Epithelial cell of esophagus (primary cell): ENCODE measurements at places on chromosomes 7 and 10.

DNA sequence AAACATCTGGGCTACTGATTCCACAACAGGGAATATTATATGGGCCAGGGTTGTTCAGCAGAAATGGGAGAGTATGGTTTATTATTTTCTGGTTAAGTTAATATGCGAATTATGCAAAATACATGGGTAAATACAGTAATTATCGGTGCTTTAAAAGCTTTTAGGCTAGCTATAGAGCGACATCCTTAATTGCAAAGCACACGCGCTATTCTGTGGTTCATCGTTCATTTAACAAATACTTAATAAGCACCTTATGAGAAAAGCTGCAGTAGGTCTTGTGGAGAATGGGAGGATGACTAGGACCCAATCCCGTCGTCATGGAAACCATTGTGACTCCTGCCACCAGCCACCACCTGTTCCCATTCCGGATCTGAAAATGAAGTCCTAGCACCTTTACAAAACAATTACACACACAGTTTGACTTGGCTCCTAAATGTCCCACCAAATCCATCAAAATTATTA is 623 bp upstream of the CEP41 start:
- DNase-seq, result peak; percentile 20

DNA sequence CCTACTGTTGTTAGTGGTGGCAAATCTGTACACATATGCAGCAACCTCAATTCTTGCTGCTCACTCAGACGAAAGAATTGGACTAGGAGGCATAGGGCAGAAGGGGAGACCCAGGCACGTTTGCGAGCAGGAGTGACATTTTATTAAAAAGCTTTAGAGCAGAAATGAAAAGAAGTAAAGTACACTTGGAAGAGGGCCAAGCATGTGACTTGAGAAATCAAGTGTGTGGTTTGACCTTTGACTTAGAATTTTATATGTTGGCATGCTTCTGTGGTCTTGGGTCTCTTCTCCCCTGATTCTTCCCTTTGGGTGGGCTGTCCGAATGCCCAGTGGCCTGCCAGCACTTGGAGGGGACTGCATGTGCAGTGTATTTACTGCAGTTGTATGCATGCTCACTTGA is 205.5 kb upstream of the SEMA3D start:
- DNase-seq, result no peak

DNA sequence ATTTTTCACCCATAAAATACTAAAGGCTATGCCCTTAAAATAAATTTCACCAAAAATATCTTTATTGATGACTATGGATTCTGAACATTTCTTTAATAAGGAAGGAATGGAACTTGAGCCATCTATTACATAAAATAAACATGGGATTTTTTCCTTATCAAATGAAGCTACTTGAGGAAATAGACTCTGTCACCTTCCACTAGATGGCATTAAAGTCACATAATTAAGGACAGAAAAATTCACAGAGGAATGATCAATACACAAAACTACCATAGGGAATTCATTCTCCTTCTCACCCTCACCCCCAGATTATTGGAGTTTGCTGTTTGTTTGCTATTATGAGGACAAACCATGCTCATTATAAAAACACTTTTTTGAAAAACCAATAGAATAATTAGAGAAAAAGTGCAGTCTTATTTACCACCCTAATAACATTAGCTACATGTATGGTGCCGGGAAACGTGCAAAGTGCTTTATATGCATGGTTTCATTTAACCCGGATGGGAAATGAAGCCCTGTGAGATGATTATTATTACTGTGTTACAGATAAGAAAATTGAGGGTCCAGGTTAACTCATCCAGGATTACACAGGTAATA is 21.1 kb upstream of the FOXI2 start:
- peak; percentile 49 for DNase-seq

GRCh38 chr10:70331486-70332268 is 47.9 kb upstream of the NPFFR1 start:
- peak; percentile 94 for DNase-seq

DNA sequence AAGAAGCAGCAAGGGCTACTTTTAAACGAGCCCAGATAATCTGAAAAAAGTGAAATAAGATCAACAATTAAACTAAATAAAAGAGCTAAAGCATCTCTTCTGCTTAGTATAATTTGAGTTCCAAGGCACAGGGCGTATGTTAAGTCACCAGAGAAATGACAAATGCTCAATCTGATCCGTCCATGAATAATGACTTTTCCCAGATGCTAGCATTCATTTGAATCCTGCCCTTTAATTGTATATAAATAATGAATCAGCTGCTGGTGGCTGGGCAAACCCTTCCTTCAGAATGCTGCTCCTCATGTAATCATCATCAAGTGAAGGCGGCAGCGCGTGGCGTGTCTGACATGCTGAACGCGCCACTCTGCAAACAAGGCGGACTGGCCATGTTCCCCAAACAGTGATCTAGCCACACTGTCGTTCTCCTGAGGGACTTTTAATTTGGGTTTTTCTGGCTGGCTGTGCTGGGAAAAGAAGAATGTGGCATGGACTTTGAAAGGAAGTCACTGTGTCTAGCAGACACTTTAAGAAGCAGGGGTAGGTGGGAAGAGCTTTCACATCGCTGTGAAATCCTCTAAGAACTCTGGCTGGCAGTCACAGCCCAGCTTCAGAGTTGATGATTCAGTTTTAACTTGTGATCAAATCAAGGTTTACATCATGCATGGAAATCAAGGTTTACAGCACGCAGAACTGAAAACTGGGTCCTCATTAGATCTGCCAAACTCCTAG is 70.7 kb downstream of the BEND7 start:
- DNase-seq, result no peak

DNA sequence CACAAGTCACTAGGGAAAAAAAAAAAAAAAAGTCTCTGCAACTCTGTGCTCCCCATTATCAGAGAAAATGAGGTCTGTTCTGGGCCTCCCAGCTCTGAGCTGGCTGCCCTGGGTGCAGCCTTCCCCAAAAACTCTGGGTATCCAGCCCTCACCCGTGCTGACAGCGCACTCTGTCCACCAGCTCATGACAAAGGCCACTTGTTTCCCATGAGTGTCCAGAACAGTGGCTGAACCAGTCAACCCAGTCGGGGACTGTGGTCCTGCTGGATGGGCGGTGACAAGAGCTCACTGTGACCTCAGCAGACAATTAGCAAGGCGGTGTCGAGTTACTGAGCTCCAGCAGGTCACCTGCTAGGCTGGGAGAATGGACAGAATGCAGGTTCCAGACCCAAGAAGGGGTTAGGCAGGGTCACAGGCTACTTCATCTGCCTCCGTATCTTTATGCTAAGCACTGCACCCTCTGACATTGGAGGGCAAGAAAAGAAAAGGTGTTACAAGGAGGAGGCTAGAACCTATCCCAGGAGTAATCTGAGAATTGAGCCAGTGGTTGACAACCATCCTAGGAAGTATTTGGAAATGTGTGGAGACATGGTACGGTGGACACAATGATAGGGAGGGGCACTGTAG is 37.2 kb downstream of the DLG5 start:
- DNase-seq, result peak; percentile 61
